ENCODE measurements at places on chromosomes 3 and 15.

DNA sequence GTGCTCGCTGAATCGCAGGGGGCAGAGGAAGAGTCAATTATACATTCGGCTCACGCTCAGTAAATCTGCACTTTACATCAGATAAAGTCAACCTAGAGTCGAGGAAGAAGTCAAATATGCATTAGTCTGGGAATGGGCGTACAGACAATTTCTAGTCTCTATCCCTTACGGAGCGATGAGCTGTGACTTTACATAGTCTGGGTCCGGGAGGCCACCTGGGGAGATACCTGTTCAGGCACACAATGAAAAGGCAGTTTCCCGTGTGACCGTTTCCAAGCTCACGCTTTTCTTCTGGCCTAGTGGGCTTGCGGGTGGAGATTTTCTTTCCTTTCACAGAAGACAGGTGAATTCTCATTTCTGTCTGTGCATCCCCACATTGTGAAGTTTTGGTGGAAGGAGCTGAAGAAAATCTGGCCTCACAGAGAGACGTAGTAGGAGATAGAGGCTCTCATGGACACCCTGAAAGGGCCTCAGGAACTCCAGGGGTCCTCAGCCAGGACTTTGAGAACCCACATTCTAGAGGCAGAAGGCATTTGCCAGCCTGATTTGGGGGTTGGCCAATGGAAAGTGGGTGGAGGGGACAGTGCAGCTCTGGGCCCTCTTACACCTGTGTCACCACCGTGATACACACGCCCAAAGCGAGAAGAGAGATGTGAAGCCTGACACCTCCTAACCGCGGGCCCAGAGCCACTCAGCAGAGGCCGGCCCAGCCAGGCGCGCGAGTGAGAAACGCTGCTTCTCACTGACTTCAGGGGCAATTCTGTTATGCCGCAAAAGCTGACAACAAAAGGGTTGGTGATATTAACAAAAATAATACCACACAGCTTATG is 10.7 kb upstream of the OCA2 start:
- DNase-seq = no peak

DNA sequence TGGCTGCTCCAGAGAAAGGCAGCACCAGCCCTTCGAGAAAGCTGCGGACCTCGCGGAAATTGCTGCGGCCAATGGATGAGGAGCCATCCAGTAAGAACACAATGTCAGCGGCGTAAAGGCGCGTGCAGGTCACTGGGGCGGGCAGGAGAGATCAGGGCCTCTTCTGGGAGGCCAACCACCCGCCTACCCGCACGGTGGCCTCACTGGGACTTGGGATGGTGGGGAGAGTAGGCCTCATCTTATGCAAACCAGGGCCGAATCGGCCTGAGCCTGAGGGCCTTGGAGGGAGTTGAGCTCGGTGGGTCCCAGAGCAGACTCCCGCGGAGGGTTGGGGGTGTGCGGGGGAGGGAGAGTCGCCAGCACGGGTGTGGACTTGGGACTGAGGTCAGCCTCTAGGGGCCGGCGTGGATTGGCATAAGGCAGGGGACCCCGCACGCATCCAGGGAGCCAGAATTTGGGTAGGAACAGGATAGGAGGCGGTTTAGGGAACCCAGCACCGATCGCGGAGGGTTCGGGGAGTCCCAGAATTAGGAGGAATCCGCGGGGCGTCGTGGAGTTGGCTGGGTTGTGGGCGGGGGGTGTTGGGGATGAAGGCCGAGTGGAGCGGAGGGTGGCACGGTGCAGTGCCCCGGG is 596 bp downstream of the COL7A1 start:
- DNase-seq = no peak

- no peak for DNase-seq
These were observed 421.8 kb upstream of the TBL1XR1 start for GRCh38 chr3:177618873-177619733.

DNA sequence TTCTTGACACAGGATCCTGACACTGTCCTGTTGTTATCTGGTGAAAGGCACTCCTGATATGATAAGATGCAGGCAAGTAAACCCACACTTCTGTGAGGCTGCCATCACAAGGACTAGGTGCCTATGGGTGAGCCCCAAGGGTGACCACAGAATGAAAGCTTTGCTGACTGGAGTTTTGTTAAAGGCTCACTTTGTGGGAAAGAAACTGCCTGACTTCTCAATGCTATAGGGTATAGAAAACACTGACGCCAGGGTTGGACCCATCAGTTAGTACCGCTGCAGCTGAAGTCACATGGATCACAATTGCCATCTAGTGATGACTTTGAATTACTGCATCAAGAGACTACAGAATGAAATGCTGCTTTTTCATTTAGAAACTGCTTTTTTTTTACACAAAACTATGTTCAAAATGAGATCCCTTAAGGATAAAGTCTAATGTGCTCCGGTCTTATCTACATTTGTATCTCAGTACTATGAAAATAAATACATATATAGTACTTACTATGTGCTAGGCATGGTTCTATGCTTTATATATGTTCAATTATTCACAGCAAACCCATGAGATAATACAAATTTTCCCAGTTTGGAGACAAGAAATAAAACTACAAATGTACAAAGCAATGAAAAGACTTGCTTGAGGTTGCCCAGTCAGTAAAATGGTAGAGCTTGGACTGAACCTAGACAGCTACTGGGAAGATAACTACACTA is 64.2 kb upstream of the CMSS1 start:
- no peak for DNase-seq

GRCh38 chr3:58567251-58567515 is 10.0 kb downstream of the FAM107A start:
- DNase-seq = no peak

- DNase-seq = no peak
These were observed 76.9 kb upstream of the DNAJC19 start for GRCh38 chr3:181066143-181067087.

- no peak for DNase-seq
These were observed 129.8 kb downstream of the ZNF385D start for GRCh38 chr3:21621181-21621651.

Measured in central memory CD4-positive, alpha-beta T cell (primary cell).